ENCODE measurements at places on chromosomes 6 and 20.

DNA sequence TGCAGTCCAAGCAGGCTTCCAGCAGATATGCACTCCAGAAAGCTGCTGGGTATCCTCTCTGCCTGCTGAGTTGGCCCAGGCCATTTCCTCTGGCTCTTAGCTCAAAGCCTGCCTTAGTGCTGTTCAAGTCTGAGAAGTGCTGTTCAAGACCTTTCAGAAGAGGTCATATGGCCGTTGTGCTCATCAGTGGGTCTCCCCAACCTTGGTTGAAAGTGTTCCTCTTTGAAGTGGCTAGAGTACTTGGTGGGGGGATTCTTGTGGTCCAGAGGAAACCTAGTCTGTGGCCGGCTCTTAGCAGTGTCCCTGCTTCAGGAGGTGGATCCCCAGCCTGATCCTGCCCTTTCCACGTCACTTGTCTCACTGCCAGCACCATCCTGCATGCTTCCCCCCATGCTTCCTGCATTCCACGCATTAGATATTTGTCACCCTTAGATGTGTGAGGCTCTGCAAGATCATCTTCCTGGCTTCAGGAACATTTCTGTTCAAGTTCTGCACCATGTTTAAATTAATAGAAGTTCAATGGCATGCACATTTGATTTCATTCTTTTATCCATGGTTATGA is 105.0 kb downstream of the FIG4 start:
- no peak for DNase-seq

DNA sequence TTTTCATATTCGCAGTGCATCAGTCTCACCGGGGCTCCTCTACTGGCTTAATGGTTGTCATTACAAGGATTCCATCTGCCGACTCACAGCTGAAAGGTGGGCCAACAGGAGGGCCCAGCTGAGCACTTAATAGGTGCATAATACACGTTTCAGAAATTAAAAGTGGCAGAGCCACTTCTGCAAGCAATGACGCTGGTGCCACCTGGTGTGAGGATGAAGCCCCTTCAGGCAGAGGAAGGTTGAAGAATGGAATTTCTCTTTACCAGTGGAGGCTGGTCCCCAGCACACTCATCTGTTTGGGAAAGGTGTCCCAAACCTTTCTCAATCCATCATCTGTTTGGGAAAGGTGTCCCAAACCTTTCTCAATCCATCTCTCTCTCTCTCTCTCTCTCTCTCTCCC is 8.2 kb upstream of the STMND1 start:
- DNase-seq: no peak

GRCh38 chr6:115319823-115320222 is 740.9 kb downstream of the FRK start:
- no peak for DNase-seq

- DNase-seq: peak; percentile 38
Observed at GRCh38 chr6:107866606-107867301, 42.6 kb upstream of the SCML4 start.

DNA sequence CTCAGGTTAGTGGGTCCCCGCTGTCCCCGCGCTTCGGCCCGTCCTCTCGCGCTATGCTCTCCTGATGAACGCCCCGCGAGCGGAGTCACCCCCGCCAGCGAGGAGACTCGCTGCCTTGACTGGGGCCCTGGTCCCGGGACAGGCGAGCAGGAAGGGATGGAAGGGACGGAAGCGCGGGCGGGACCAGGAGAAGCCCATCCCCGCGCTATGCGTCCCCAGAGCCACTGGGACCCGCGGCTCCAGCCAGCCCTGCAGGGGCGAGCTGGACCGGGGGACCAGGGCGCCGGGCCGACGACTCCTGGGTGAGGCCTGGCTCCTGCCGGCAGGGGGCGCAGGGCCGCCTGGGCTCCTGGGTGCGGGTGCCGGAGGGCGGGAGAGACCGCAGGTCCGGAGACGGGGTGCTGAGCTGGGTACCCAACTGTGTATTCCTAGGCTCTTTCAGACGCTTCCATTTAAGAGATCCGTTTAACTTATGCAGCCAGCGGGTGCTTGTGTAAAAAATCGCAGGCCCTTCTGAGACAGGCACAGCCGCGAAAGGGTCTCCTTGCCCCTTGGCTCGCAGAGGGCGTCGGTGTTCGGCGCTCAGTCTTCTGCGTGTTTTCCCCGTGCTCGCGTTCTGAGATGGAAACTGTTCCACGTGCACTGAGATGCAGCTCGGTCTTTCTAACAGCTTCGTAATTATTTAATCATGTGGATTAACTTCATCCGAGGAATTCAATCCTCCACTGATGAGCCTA is 580 bp upstream of the SYCP2 start:
- peak; percentile 87 for DNase-seq
